ENCODE measurements at places on chromosomes 2 and 18.

- peak; percentile 23 for DNase-seq
Measured at GRCh38 chr18:7000484-7001096, 117.0 kb downstream of the LAMA1 start.

- DNase-seq: no peak
Measured at GRCh38 chr2:161246281-161246680, 61.9 kb upstream of the PSMD14 start.

DNA sequence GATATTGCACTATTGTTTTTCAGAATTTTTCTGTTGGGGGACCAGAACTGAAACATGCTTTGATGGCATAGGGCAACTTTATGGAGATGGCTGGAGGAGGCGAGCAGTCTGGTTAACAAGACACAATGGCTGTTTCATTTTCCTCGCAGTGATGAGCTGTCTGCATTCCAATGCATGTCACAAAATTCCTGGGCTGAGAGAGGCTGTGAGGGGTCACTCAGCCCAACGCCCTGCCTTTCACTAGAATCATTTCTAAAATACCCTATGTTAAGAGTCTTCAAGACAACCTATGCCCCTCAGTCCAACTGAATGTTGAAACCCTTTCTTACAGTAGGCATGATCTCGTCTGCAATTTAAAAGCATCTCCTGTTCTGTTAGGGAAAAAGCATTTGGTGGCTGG is 1090.0 kb downstream of the BCL11A start:
- no peak for DNase-seq

DNA sequence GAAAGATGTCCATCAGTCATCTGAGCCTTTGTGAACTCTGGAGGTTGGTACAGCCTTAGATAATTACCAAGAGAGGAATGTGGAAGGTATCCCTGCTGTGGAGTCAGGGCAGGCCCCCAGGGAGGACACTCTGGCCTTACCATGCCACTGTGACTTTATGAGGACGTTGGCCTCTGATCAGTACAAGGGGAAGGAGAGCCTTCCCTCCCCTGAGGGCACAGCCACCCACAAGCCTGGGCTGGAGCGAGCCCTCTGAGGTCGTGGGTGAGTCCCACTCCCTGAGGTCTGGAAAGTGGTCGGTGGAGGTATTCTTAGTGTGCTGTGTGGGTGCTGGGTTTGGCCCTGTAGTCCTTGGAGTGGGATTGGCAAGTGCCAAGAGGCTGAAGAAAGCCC is 91.6 kb downstream of the STPG4 start:
- DNase-seq: no peak

GRCh38 chr18:22558945-22559385 is 141.2 kb upstream of the CTAGE1 start:
- peak; percentile 74 for DNase-seq

GRCh38 chr2:63903003-63903402 is 61.3 kb downstream of the UGP2 start:
- no peak for DNase-seq

- peak; percentile 81 for DNase-seq
Measured at GRCh38 chr2:231717281-231718171, 9.2 kb downstream of the PTMA start.

DNA sequence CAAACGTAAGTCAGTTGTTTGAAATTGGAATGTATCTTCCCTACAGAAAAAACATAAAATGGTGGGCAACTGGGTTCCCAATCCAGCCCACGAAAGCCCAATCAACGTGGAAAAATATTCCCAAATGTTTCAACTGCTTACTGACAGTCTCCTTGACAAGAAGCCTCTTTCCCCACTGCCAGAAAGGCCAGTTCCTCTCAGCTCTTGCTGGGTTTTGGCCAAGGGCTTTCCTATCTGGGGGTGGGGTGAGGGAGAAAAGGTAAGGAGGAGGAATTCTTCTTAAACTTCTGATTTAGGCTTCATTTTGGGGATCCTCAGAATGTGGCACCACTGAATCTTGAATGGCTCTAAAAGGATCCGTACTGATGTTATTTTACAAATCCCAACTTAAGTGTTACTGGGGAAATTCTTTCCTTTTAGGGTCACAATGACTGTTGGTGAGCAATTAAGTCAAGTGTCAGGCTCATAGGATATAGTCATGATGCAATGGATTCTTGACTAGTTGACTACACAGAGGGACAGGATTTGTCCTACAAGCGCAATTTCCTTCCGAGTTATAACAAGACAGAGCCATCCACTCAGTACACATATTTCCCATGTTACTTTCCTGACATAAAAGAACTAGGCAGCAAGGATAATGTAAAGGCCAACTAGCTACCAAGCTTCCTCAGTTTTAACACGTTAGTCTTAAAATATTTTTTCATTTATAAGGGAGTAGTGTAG is 73.6 kb downstream of the SPRED2 start:
- DNase-seq: no peak

- no peak for DNase-seq
Measured at GRCh38 chr18:48055351-48055750, 124.9 kb upstream of the SMAD2 start.

- no peak for DNase-seq
Measured at GRCh38 chr2:37396890-37397565, 52.6 kb downstream of the QPCT start.

DNA sequence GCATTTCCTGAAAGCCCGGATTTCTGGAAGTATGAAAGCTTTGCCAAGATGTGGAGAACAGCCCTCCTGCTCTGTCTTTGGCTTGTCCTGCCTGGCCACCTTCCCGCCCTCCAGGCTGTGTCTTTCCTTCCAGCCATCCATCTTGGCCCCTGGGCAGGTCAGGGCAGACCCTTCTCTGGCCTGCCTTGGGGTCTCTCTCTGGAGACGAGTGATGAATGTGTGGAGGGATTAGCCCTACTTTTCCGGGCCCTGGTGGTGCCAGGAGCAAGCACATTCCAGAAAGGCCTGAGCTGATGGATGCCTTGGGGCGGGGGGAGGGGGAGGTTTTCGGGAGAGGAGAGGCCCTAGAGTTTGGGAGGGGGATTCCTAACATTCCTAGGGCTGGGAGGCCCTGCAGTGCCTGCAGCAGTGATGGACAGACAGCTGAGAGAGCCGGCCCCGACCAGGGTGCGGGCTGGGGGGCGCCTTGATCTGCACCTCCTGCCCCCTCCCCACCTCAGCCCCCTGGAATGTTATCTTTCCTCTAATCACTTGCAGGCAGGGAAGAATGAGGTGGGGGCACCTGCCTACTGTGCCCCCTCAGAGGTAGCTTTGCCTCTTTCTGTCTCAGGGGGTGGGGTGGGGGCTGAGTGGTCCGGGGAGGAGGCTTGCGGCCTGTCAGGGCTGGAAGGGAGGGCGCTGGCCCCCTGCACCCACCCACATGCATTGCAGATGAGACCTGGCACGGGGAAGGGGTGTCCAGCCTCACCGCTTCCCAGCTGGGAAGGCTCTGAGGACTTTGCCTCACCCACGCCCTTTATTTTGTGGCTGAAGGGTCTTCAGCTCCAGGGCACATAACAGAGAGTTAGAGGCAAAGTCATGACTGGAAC is 156.2 kb downstream of the DDX1 start:
- DNase-seq: peak; percentile 71

GRCh38 chr2:105779394-105779793 is 34.7 kb downstream of the NCK2 start:
- no peak for DNase-seq

DNA sequence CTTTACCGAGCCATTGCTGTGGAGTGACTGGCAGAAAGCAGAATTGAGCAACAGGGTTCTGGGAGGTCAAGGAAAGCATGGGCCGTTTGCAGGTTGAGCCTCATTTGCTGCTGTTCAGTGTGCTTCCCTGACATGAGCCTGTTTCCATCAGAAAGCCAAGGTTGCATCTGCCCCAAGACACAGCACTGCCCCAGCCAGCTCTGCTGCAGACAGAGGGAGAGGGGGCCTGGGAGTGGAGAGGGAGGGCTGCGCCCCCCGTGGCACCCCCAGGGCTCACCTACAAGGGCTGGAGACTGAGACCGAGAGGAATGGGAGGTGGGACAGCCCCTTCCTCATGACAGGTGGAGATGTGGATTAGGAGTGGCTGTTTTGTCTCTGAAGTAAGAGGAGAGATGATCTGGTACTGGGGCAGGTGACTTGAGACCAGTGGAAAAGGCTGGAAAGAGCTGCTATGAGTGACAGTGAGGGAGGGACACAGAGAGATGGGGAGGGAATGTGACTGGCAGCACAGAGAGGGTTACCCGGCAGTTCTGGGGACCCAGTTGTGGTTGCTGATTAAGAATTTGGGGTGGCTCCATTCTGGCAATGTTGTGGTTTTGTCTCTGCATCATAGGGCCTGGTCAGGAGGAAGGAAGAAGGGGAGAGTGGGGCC is 218.0 kb downstream of the DYSF start:
- DNase-seq: no peak

- DNase-seq: no peak
Measured at GRCh38 chr2:96506907-96507240, 1.7 kb upstream of the NEURL3 start.

DNA sequence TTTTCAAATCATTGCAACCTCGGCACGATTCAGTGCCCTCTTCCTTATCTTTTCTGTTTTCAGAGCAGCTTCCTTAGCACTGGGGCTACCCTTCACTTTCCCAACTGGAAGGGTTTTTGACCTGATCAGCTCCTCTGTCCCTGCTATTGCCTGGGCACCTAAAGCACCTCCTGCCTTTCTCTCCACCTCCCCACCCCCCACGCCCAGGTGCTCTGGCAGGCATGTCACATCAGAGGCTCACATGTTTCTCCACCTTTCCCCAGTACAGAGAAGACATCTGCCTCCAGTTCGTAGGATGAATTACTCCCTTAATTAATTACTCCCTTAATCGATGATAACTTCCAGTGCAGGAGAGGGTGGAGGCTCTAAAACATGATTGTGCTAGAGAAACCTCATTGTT is 88.7 kb upstream of the LCLAT1 start:
- DNase-seq: no peak

DNA sequence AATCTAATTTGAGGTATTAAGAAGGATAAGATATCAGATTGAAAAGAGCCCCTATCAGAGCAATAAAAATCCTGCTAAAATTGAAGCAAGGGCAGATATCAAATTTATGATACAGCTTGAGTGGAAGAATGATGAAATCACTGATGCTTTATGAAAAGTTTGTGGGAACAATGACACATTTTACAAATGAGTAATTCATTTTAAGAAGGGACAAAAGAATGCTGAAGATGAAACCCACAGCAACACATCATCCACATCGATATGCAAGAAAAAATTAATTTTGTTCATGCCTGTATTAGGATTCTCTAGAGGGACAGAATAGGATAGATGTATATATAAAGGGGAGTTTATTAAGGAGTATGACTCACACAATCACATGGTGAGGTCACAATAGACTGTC is 355.6 kb upstream of the GYPC start:
- DNase-seq: no peak

DNA sequence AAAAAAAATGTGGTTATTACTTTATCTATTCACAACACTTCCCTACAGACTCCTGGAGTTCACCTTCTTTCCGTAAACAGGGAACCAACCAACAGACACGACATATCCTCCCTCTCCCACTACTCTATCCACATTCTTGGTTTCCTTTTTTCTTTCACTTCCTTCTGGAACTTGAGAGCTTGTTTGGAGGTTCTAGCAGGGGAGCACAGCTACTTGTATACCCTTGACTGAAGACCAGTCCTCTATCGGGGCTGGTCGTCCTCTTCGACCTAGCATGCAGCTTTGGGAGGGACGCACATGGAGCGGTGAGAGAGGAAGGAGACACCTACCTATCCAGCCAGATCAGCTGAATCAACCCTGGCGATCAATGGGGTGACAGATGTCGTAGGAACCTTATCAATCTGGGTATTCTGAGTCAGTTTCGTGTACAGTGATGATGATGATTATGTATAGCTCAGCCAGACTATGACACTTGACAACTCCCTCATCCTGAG is 43.5 kb upstream of the MSH2 start:
- DNase-seq: no peak

DNA sequence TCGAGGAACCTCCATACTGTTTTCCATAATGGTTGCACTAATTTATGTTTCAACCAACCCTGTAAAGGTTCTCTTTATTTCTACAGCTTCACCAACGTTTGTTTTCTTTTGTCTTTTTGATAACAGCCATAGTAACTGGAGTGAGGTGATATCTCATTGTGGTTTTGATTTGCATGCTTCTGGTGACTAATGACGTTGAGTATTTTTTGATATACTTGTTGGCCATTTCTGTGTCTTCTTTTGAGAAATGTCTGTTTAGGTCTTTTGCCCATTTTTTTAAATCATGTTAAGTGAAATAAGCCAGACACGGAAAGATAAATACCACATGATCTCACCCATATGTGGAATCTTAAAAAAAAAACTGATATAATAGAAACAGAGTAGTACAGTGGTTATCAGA is 74.8 kb upstream of the SMIM21 start:
- DNase-seq: no peak
